ENCODE measurements at places on chromosomes 5 and 9.

- no peak for DNase-seq
Observed at GRCh38 chr5:179798144-179798770, 4.5 kb downstream of the LTC4S start.

DNA sequence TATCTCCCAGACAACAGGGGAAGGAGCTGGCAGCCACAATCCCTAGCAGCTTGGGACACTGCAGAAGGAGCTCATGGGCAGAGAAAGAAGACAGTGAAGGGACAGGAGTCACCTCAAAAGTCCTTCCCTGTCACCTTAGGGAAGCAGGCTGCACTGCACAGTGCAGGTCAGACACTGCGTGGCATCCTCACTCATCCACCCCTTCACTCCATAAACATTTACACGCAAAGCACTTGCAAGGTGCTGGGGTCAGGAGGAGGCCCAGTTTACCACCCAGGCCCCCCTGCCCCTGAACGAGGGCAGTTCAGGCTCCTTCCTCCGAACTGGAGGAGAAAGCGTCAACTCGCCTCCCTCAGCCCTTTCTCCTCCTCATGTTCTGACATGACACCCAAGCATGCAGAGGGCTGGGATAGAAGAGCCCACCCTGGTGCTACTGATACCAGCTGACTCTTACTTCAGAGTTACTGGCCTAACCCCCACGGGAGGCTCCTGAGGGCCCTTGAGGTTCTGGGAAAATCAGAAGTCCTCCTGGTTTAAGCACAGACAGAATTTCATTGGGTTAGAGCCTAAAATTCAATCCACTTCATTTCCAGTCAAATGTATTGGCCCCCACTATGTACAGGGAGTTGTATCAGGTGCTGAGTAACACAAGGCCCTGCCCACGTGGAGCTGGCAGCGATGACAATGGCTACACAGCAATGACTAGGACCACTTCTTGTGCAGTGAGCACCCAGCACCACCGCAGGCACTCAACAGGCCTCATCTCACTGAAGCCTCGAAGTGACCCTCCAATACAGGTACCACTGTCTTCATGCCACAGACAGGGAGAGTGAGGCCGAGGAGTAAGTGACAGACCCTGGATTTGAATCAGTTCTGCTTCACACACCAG is 70.4 kb downstream of the RAPGEF1 start:
- no peak for DNase-seq

GRCh38 chr5:124030043-124030491 is 518.1 kb downstream of the CSNK1G3 start:
- DNase-seq, result no peak

- DNase-seq, result peak; percentile 23
Observed at GRCh38 chr9:88998503-88998902, 7.2 kb downstream of the S1PR3 start.

DNA sequence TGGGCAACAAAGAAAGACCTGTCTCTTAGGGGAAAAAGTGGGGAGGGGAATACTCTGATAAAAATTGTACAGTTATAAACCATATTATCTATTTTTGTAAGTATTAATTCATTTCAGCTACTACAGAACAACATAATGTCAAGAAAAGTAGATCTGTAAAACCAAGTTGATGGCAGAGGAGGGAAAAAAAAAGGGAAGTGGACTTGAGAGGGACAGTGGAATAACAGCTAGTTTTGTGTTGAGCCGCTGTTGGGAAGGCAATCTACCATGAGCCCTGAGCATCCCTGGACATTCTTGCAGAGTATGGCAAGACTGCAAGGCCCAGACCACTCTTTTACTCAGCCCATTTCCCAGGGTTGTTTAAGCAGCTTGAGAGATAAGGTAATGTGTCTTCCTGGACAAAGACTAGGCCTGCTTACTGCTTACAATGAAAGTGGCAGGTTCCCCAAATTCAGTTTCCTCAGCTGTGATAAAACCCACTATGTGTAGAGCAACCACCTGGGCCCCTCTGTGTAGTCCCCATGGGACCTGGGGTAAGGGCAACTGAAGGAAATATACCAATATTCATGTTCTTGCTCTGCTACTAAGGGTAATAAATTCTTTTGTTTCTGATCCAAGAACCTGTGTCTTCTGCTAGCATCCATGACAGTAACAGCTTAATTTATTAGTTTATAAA is 25.0 kb downstream of the CEP120 start:
- DNase-seq, result no peak

GRCh38 chr5:149256451-149256850 is 15.2 kb upstream of the AFAP1L1 start:
- DNase-seq, result peak; percentile 21

GRCh38 chr5:88707216-88707965 is 175.6 kb downstream of the MEF2C start:
- DNase-seq, result no peak

DNA sequence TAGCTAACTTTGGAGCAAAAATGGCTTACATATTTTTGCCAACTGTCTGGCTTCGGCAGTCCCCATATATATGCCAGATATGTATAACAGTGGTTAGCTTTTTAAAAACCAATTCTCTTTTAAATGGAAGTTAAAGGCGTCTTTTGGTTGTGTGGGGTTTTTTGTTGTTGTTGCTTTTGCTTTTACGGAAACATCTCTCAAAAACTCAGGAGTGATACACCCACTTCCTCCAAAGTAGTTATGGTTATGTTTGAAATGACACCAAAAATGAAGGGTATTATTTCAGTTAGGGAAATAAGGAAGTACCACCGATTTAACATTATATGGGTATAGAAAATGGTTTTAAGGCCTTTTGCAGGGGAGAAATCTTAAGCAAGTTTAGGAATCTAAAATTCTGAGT is 2.3 kb downstream of the CNOT8 start:
- DNase-seq, result no peak

GRCh38 chr5:159156426-159157238 is 52.7 kb downstream of the RNF145 start:
- peak; percentile 84 for DNase-seq

- peak; percentile 18 for DNase-seq
Observed at GRCh38 chr5:111668477-111669414, 88.2 kb downstream of the NREP start.

Measured in fibroblast of villous mesenchyme (primary cell).